ENCODE measurements at places on chromosomes 1 and 21.
A peak's percentile ranks its signal among the peaks of the same experiment; 100 is the strongest.

- DNase-seq = no peak
Observed at GRCh38 chr1:23591460-23592208, 32.3 kb upstream of the ID3 start.

DNA sequence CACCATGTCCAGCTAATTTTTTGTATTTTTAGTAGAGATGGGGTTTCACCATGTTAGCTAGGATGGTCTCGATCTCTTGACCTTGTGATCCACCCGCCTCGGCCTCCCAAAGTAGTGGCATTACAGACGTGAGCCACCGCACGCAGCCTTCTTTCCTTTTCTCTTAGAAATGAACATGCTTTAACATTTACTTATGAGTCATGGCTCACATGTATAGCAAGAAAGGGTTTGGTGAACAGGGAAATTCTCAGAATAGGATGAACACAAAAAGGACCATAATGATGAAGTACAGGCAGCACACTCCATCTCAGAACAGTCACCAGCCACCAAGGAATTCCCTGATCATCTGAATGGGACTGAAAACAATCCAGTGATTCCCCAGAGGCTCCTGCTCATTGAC is 9.4 kb upstream of the VAMP4 start:
- DNase-seq = no peak

GRCh38 chr21:39400173-39400572 is 45.4 kb downstream of the LCA5L start:
- no peak for DNase-seq

DNA sequence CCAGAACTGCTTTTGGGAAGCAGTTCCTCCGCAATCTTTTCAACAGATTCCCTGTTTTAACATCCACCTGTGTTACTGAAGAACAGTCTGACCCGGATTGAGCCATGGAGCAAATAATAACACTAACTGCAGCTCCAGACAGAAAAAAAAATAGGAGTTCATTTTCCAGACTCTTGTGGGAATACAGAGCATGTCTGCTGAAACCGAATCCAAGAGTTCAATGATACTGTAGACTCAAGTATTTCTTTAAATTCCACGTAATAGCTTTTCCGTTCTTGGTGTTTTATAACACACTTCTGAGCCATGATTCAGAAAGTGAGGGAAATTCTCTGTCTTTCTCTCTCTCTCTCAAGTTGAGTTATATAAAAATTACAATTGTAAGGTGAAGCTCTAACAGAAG is 60.6 kb downstream of the DDAH1 start:
- no peak for DNase-seq

- no peak for DNase-seq
Observed at GRCh38 chr1:225944387-225944786, 3.4 kb upstream of the LEFTY2 start.

GRCh38 chr1:83500531-83500930 is 498.4 kb downstream of the TTLL7 start:
- DNase-seq = no peak

- no peak for DNase-seq
Observed at GRCh38 chr1:18104546-18105100, 3.0 kb upstream of the IGSF21 start.

DNA sequence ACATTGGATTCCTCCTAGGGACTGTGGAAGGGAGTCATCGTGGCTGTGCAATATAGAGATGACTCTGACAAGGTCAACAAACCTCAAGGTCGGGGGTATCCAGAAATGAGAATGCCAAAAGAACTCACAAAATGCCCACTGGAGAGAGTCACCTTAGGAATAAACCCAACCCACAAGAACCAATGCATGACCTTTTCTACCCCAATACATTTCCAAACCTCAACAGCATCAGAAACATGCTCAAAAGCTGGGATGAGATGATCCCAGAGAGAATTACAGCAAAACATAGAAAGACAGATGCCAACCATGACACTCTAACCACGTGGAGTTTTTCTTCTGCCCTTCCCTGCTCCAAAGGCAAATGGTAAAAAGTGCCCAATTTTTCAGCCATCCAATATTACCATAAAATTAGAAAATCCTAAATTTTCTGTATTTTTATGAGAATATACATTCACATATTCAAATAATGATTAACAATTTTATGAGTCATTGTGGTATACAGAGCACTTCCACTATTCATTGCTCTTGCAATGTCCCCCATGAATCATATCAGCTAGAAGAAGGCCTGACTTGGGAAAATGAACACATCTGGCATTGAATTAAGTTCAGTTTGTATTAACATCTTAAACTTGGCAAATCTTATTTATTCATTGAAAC is 88.2 kb upstream of the PALMD start:
- no peak for DNase-seq

- no peak for DNase-seq
Observed at GRCh38 chr1:173383351-173383750, 93.8 kb upstream of the PRDX6 start.

DNA sequence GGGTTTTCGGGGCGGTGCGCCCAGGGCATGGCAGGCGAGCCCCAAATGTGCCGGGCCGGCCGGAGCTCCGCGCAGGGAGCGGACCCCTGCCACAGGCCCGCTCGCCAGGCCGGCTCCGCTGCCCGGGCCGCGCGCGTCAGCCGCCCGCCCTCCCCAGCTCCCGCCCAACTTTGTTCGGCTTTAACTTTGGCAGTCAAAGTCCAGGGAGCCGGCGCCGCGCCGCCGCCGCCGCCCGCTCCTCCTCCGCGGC is 488 bp downstream of the SLC35D1 start:
- peak; percentile 41 for DNase-seq

DNA sequence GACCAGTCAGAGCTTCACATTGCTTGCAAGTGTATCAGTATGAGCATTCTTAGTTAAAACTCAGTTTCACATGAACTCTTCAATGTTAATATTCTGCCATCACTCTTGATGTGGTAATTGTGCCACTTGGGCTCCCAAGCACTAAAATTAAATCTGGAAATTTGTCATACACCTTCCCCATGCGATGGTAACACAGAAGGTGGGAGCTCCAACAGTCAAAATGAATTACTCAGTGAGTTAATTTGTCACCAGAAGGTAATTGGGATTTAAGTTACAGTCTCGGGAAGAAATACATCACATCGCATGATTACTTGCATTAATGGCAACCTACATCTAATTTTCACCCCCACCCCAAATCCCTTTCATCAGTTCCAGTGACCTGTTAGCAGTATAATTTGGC is 376.5 kb upstream of the DAB1 start:
- no peak for DNase-seq
